ENCODE measurements at places on chromosomes 2 and 18.

GRCh38 chr18:33781429-33781828 is 203.4 kb downstream of the ASXL3 start:
- no peak for DNase-seq

GRCh38 chr18:45250479-45250878 is 364.8 kb upstream of the SLC14A2 start:
- DNase-seq: no peak

GRCh38 chr2:208006833-208007232 is 18.5 kb downstream of the PLEKHM3 start:
- peak; percentile 60 for DNase-seq

DNA sequence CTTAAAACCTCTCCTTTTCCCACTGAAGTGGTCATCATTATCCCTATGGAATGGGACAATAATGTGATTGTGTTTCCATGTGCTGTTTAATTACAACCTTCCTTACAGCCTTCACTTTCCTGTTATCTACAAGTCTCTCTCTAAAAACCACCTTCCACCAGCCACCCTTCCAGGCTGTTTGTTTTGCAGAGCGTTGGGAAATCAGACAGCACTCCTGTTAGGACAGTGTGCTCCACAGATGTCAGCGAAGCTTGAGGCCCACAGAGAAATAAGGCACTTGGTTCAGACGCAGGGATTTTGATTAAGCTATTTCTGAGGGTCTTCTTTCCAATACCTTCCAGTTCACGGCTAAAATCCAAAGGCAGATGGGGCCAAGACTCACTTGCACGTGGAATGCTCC is 32.3 kb upstream of the ASPRV1 start:
- DNase-seq: no peak

GRCh38 chr2:229273723-229274338 is 2.7 kb upstream of the PID1 start:
- peak; percentile 82 for DNase-seq

GRCh38 chr2:4898706-4899105 is 793.5 kb upstream of the SOX11 start:
- DNase-seq: no peak

- peak; percentile 61 for DNase-seq
Measured at GRCh38 chr2:29317077-29317517, 201.9 kb downstream of the CLIP4 start.

DNA sequence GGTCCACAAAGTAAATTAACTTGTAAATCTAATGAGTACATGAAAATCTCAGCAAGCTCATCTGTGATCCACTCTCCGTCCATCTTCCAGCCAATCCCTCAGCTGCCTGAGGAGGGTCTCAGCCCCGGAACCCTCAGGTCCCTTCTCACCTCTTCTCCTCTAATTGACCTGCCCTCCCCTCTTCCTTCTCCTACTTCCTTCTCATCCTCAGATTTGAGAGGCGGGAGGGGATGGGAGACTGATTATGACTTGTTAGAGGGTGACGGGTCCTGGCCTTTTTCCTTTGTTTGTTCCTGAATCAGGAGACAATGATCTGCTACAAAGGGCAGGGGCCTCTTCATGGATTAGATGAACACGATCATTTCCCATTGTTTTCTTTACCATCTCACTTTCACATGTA is 80.1 kb downstream of the CYBRD1 start:
- no peak for DNase-seq

DNA sequence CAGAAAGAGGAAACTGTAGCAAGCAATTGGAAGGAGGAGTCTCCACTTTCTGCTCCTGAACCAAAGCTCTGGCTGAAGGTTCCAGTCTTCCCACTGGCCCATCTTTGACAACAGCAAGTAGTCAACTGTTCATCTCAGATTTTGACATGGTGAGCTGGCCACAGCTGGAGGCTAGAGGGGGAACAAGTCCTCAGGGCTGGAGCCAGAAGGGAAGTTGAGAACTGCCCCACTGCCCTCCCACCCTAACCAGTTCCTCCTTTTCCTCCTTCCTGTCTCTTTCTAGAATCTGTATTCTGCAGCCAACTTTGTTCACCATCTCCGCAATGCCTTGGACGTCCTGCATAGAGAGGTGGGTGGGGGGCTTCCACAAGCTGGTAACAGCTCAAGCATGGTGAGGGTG is 105.8 kb downstream of the PLB1 start:
- no peak for DNase-seq

- no peak for DNase-seq
Measured at GRCh38 chr2:63594660-63595059, 5.9 kb downstream of the MDH1 start.

DNA sequence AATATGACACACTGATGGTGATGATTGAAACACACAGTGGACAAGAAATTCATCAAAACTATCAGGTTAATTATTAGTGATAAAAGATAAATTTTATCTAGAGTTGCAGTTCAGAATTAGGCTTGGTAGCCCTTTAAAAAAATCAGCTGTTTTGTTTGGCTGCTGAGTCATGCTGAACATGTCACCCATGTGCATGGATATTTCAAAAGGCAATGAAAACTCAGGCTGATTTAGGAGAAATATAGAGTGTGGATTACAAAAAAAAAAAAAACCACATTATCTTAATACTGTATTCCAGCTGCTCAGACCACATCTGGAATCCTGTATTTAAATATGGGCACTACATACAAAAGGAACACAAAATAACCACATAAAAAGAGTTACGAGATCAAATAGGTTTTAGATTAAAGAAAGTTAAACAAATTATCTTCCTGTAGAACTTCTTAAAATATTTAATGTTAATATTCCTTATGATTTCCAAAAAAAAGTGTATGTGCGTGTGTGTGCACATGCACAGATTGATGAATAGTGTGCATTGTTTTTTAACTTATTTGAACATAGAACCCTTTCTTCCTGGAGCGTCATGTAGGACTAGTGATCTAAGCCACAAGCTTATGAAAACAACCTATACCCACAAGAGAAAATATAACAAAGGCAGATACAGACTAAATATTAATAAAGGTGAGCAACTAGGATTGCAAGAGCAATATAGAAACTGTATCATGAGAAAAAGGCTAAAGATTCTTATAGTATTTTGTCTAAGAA is 186.2 kb downstream of the STK39 start:
- DNase-seq: peak; percentile 23

DNA sequence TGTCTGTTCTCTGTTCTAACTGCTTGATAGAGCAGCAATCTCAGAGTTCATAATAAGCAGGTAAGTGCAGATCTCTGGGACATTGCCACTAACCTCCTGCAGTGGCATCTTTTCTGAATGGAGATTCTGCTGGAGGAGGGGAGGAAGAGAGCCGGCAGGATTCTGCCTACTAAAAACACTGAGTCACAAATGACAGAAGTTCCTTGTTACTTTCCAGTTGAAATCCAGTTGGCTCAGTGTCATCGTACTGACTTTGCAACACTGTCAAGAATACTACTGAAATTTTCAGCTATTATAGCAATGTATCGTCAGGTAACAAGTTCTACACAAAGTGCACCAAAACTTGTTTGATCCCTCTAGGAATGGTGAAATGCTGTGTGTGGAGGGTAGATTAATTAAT is 79.6 kb upstream of the ST6GAL2 start:
- peak; percentile 59 for DNase-seq

- DNase-seq: no peak
Measured at GRCh38 chr2:147639891-147640290, 204.9 kb upstream of the ACVR2A start.

- no peak for DNase-seq
Measured at GRCh38 chr2:190452433-190452832, 44.3 kb downstream of the MFSD6 start.

GRCh38 chr2:134351899-134352298 is 98.0 kb downstream of the MGAT5 start:
- no peak for DNase-seq

DNA sequence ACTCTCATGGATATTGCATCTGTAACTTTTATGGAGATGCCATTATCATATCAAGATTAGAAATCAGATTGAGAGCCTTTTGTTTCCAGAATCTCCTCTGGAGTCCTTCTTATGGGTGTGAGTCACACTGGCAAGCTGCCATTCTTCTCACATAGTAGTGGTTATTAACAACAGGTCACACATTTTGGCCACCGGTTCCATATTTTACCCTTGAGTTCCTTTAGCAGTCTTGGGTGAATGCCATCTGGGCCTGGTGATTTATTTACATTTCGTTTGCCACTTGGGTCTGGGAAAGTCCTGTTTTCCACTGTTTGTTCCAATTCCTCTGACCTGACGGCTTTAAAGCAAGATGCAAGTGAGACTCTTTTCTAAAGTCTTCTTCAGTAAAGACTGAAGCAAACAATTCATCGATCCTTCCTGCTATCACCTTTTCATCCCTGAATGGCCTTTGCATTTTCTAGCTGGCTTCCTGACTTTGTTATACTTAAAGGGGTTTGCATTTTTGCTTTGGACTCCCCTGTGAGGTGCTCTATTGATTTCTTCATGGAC is 80.5 kb upstream of the CAVIN2 start:
- peak; percentile 86 for DNase-seq

DNA sequence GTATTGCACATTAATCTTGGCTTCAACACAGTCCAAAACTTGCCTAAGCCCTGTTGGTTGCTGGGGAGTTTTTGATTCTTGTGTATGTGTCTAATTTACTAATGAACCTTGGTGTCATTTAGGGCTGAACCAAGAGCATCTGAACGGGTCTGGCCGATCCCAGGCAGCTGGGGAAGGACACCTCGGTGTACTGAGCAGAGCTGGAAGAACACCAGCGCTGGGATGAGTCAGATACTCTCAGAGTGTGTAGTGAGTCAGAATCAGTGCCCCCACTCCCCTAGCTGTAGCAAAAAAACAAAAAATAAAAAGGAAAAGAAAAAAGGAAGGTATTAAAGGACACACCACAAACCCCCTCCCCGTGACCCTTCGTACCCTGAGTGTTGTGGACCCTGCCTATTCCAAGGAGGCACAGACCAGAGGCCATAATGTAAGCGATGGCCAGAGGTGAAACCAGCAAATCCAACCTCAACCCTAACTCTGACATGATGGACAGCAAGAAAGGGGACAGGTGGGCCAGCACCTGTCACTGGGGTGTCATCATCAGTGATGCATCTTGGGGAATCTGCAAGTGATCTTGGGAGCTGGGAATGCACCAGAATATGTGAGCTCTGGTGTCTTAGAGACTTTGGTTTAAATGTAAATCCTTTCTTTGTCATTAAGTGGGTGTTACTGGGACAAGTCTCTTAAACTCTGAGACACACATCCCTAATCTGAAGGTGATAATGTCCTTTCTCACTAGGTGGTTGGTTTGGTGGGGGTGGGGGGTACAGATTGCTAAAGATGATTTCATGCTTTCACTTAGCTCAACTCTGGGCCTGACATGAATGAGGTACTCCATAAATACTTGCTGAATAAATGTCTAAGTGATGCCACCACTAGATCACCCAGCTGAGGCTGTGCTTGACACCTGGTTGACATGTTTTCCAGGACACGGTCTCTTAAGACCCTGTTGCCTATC is 34.2 kb upstream of the NCOA1 start:
- DNase-seq: peak; percentile 84

GRCh38 chr2:71950256-71951082 is 197.2 kb downstream of the CYP26B1 start:
- DNase-seq: no peak

DNA sequence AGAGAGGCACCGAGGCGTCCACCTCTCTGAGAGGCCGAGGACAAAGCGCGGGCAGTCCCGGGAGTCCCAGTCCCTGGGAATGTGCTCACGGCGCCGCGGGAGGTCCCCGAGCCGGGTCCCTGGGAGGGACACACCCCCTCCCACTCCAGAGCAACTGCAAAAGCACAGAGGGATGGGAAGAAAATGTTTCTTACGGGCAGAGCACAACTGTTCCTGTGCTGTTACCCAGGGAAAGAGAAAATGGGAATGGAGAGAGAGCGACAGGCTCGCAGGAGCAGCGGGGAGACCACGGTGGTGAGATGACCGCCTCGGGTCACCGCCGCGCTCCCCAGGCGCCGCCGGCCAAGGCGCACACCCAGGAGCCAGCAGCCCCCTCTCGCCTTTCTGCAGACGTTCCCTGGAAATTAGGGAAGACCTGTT is 1.2 kb upstream of the BCL11A start:
- peak; percentile 53 for DNase-seq

DNA sequence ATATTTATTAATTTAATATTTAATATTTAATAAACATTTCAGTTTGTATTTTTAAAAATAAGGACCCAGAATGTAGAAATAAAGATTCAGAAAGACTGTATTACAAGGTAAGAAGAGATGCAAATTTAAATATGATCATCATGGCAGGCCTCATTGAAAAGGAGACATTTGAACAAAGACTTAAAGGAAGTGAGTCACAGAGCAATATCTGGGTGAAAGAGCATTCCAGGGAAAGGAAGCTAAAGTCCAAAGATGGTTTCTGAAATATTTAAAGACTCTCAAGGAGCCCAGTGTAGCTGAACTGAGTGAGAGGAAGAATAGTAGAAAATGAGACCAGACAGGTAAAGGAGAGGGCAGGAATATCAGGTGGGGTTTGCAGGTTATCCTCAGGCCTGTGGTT is 5.9 kb downstream of the SCYGR4 start:
- DNase-seq: peak; percentile 74

DNA sequence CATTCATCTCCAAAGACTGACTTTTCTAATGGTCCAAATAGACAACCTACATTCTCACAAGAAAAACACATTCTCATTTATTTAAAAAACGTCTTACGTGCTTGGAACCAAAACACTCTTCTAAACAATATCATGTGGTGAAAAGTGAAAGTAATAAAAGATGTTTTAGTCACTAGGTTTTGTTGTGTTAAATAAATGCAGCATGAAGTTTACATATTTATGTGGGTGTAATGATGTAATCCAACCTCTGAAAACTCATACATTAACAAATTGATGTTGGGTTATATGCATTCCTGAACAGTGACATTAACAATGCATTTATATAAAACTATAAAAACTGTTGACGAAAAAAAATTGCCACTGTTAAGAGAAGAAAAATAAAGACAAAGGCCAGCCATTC is 55.1 kb upstream of the ACVR2A start:
- peak; percentile 54 for DNase-seq

DNA sequence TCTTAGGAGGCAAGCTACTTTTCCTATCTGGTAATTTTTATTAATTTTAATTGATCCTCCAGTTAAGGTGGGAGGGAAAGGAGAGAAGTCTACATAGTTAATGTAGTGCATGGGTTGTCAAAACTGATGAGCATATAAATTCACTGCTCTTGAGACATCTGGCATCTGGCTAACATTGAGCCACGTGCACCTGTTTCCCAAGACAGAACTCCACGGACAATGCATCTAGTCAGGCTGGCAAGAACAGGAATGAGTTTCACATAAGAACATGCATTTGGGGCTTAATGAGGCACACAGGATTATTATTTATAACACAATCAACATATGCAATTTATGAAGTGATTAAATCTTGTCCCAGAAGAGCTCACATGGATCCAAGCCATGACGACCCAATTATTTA is 16.2 kb upstream of the RAB1A start:
- DNase-seq: no peak

DNA sequence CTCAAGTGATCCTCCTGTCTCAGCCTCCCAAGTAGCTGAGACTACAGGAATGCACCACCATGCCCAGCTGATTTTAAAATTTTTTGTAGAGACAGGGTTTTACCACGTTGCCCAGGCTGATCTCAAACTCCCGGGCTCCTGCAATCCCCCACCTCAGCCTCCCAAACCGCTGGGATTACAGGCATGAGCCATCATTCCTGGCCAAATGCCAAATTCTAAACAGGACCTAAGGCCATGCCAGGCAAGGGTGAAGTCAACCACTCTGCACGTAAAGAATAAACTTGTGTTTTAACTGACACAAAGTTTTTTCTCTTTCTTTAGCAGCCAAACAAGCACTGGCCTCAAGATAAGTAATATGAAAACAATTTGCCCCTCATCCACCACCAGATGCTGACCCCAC is 37.4 kb upstream of the SATB2 start:
- DNase-seq: no peak
